Activated naive CD4-positive, alpha-beta T cell (primary cell): ENCODE measurements at places on chromosomes 7 and 10.

DNA sequence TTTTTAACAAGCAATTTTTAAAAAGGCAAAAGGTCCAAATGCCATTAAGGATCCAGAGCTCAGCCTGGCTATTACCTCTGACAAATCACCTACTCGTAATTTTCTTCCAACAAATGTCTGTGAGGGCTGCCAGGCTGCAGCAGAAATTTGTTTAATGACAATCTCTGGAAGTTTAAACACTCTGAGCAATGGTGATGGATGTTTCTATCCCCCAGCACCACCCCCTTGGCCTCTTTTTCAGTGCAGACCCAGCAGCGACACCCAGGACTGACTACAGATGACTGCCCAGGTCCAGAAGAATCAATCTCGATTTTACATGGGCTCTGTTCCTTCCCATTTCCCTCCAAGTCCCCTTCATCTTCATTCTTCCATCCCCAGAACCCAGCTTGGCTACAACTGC, 201.4 kb upstream of the AOAH start:
- no peak for DNase-seq

DNA sequence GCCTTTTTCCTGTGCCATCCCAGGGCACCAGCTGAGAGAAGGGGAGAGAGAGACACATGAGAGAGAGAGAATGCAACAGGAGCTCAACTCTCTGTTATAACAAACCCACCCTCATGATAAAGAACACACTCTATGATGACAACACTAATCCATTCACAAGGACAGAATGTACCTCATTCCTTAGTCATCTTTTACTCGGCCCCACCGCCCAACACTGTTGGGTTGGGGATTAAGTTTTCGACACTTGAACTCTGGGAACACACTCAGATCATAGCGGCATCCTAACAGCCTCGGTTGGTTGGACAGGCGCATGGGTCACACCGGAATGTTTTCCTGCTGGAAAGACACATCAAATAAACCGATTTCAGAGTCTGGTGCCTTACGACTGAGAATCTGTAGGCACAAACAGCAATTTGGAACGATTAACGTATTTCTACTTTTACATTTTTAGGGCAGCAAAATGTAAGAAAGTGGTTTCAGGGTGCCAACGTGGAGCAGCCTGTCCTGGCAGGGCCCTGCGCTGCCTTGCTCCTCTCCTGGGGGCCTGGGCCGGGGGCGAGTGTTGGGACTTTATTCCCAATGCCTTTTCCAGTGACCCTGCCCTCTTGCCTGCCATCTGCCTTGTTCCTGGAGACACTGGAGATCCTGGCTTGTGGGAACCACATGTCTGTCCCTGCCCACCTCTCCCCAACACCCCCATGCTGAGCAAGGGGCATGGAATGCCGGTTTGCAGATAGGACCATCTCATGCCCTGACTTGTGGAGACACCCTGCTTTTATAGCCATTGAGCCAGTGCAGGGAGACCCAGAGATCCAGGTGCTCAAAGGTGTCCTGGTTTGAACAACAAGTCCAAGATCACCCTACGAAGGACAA, 287.0 kb downstream of the TCERG1L start:
- DNase-seq: no peak

DNA sequence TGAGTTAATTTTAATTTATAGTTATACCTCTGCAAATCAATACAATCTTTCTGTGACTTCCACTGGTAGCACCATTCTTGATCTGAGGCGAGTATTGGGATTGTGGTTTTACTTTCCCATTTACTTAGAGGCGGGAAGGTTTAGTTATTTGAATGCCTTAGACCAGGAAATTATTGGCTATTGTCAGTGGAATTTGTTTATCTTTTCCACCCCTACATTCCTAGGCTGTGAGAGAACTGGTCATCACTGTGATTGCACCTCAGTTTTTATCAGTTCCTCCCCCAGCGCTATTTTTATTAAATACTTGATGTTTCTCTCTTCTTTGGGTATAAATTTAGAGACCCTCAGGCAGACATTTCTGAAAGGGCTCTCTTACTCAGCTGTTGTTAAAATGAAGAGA, 29.9 kb downstream of the CDK14 start:
- no peak for DNase-seq

DNA sequence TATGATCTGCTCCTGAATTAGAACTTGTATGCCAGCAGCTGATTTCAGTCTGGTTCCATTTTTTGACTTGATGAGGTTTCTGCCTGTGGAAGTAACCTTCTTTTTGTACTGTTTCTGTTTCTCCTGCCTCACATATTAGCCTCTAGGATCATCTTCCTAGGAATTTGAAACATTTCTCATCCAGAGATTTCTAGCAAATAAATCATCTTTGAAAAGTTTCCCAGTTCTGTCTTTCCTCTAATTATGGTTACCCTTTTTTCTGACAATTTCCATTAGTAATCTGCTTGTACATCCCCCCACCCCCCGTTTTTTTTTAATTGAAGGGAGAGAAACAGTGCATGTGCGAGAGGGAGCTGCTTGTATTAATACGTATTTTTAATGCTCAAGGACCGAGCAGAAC, 92.2 kb downstream of the NRF1 start:
- no peak for DNase-seq
